Stimulated activated naive CD8-positive, alpha-beta T cell treated with anti-CD3 and anti-CD28 coated beads, Interleukin-15, Interleukin-2, amounts not matched to agents 100 U/mL and 50 U/mL, for 24 hours (primary cell): ENCODE measurements at places on chromosomes 4 and X.
A peak's percentile ranks its signal among the peaks of the same experiment; 100 is the strongest.

GRCh38 chr4:158190718-158191117 lies 17.9 kb upstream of the GASK1B start:
- DNase-seq = no peak

DNA sequence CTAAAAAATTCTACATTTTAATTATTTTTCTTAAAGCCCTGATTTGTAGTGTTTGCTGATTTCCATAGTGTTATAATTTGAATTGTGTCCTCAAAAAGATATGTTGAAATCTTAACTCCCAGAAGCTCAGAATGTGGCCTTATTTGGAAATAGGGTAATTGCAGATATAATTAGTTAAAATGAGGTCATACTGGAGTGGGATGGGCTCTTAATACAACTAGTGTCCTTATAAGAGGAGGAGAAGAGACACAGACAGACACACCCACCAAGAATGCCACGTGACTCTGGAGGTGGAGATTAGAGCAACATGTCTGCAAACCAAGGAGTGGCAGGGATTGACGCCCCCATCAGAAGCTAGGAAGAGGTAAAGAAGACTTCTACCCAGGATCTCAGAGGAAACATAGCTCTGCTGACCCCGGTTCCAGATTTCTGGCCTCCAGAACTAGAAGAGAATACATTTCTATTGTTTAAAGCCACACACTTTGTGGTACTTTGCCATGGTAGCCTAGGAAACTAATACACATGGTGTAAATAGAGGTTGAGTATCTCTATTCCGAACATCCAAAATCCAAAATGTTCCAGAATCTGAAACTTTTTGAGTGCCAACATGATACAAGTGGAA lies 70.5 kb upstream of the IRF2 start:
- no peak for DNase-seq

- no peak for DNase-seq
These were observed 1.4 kb downstream of the DDX3X start for GRCh38 chrX:41335198-41335957.

DNA sequence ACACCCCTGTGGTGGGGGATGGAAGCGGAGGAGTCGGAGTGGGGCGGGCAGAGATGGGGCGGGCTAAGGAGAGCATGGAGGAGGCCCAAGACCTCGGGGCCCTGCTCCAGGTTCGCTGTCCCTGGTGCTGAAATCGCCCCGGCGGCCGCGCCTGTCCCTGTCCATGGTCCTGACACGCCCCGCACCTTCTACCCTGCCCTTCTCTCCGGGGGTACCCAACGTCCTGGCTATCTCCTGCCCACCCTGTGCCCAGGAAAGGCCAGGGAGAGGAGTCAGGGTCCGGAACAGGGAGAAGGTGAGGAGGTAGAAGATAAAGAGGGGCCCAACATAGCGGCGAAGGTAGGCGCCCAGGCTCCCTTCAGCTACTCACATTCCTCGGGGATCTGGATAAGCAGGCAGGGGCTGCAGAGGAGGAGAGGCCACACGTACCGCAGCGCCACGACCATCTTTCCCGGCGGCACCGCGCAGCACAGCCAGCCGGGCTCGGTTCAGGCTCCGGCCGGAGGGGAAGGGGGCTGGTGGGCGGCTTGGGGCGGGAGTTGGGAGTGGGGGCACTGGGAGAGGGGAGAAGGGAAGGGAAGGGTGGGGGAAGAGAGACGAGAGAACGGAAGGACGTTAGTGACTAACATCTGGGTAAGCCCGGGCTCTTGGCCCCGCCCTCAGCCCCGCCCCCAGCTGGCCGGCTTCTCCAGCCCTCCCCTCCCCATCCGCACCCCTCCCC lies 10.4 kb downstream of the L1CAM start:
- peak; percentile 72 for DNase-seq

DNA sequence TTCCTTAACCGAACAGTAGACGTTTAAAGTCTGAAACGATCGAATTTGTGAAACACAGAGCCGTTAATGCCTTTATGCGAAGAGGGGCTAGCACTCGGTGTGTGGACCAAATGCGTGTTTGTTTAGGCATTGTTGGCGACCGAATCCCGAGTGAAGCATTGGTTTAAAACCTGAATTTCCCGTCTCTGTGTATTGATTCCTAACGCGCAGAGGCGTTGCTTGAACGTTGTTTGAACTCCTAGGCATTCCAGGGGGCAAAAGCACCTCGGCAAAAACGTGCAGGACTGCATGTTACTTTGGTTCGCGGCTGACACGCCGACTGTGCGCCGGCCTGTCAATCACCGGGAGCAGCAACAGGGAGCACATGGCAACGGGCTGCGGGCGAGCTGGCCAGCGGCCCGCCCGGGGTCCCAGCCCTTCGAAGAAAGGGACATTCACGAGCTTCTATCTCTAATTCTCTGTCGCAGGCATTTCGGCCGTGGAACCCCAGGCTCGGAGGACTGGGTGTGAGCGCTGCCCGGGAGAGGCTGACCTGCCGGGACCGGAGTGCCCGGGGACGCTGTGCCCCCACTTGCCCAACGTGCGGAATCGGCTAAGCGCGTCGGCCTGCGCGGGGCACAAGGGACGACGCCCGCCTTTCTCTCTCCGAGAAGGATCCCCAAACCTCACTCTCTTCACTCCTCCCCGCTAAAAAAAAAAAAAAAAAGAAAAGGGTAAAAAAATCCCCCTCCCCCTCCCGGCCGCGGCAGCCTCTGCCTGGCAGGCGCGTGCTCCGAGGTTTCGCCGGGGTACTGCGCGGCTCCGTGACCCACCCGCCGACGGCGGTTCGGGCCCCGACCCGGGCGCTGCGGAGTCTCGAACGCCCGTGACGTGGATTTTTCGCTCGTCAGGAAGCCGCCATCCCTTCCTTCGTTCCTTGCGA lies 810 bp downstream of the SPRY1 start:
- DNase-seq = peak; percentile 75

DNA sequence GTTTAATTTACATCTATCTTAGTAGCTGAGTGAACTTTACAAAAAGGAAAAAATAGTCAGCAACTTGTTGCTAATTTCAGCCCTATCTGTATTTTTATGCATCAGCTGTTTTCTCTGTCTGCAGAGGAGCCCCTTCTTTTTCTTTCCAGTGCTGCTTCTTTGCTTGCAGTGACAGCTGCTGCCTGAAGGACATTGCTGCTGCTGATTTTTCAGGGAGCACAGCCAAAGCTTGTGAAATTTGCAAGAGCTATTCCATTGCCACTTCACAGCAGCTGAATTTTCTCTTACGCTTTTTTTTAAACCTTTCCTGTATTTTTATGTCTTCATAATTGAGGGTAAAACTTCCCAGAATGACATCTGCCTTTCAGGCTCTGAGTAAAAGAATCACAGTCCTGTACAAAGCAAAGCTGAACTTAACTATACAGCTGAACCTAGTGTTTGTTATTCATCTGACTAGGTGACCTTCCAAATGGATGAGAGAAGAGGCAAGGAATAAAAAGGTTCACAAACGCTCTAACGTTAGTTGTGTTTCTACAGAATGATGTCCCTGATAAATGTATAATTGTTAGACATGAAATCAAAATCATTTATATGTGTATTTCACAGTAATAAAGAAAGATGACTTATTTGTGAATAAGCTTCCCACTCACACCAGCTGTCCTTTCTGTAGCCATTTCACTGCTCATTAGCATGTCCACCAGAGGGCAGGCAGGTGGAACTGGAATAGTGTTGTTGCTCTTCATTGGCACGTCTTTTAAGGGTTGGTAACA lies 541.4 kb downstream of the ADGRL3 start:
- no peak for DNase-seq

GRCh38 chr4:100721077-100721476 lies 203.3 kb upstream of the EMCN start:
- no peak for DNase-seq

DNA sequence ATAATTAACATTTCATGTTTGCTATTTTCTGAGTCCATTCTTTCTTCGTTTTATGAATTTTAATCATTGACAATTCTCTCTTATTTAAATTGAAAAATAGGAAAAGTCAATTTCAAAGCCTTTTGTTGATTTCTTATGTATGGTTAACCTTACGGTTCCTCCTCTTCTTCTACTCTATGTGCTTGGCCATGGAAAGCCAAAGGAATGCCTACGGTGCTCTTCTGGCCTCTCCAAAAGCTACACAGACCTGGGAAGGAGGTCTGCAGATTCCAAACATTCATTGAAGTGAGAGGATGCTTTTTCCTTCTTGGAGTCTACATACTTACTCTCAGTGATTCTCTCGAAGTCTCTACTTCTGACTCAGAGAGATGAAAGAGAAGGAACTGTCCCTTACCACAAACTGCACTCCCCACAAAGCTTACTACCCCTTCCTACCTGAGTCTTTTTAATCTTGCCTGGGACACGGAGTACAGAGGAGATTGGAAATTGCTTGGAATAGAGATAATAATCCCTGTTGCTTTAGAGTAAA lies 863.1 kb upstream of the FTHL17 start:
- DNase-seq = no peak

DNA sequence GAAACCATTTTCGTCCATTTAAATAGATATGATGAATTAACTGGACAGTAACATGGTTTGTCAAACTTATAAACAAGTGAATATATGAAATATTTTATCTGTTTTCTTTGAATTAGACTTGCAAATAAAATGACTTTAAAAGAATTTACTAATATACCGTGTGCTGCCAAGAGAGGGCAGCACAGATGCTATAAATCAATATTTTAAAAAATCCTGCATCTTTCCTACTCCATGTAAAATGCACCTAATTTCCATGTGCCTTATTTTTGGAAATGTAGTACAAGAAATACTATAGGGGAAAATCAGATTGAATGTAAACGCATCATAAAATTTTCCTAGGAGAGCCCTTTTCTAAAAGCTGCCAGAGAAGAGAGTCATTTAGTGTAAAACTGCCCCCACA lies 62.2 kb downstream of the PRKX start:
- DNase-seq = no peak

- no peak for DNase-seq
These were observed 127.6 kb upstream of the SH3RF1 start for GRCh38 chr4:169398316-169398715.

DNA sequence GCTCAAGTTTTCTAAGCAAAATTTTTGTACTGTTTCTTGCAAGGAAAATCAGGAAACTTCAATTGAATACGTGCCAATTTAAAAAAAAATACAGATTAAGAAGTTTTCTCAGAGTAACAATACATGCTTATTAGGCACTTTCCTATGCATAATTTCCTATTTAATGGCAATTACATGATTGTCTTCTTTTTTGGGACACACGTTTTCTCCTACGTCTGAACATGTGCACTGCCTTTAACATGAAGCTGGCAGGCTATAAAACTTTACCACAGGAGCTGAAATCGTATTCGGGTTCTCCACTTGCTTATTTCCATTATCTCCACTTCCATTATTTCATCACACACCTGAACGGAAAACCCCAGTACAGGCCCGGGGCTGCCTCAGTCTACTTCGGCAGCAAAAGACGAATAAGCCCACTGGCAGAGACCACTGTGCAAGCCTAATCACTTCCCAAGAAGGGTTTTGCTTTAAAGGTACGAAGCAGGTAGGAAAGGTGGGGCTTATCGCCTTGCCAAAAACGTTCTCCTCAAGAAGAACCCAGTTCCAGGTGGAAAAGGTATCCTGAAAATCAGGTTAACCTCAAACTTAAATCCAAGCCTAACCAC lies 575 bp downstream of the RCHY1 start:
- no peak for DNase-seq

GRCh38 chrX:10897768-10898167 lies 213.4 kb upstream of the HCCS start:
- no peak for DNase-seq

DNA sequence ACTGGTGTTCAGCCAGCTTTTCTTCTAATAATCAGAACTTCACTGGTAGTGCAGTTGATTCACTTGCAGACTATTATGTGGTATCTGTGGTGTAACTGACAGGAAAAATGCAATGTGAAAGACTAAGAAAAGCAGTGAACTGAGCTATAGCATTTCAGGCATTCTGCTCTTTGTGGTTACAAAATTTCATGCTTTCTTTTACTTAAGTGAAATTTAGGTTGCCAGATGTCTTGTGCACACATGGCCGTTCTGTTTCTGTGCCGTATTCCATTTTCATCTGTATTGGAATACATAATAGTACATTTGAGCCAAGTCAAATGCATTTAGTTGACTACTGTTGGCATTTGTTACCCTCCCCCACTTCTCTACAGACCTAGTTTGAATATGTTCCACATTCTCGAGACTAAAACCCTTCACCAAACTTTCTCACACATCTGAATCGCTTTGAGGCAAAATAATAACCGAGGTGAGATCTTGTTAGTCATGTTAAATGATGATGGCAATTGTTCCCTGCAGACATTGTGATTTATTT lies 8.2 kb downstream of the RTL3 start:
- DNase-seq = no peak

GRCh38 chr4:100633269-100633668 lies 115.4 kb upstream of the EMCN start:
- DNase-seq = no peak

DNA sequence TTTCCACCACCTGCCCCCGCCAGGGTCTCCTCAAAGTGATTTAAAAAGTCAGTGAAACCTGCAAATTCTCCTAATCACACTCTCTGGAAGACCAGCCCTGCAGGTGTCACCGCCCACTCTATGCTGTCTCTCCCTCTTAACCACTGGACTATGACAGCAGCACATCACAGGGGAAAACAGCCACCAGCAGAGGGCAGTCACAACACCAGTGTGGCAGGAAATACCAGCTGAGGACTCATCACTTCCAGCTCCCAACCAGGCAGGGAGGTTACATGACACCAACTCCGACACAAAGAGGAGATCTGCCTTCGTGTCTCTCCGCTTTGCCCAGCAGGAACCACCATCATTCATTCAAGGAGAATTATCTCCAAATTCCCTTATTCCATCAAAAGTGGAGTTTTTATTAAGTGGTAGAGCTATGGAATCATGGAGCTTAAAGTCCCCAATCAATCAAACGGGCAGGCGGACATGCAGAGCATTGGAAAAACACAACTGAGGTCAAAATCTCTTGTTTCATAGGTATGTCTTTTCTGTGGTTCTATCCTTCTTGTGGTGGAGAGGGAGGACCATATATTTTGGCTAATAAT lies 91.3 kb downstream of the NSUN7 start:
- DNase-seq = peak; percentile 85

DNA sequence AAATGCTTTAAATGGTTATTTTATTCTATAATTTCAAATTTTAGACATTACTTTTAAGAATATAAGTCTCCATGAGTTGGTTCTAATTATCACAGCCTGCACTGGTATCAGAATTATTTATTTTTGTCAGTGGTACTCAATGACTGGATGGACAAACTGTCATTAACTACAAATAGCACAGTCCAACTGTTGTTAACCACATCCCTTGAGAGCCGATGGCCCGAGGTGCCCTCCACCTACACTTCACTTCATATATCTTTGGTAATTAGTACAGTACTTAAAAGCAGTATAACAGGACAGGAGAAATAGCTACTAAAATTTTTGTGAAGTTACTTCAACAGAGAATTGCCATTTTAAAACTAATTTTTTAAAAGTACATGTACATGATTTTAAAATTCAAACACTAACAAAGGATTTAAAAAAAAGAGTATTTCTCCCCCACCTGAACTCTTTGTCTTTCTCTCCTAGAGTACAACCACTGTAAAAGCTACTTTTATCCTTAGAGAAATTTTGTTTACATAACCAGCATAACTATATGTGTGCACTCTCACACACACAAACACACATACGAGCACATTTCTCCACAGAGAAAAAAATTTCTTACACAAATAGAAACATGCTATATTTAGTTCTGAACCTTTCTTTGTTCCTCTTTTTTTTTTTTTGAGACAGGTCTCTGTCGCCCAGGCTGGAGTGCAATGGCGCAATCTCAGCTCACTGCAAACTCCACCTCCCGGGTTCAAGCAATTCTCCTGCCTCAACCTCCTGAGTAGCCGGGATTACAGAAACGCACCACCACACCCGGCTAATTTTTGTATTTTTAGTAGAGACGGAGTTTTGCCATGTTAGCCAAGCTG lies 6.5 kb downstream of the TIFA start:
- DNase-seq = no peak

GRCh38 chrX:96453139-96453538 lies 231.5 kb upstream of the DIAPH2 start:
- no peak for DNase-seq

GRCh38 chr4:139844057-139844456 lies 178.4 kb downstream of the MGST2 start:
- DNase-seq = no peak
